NCI-H2081 treated with DMSO at 0.1 percent for 48 hours (cell line): ENCODE measurements at places on chromosomes 3 and 15.

DNA sequence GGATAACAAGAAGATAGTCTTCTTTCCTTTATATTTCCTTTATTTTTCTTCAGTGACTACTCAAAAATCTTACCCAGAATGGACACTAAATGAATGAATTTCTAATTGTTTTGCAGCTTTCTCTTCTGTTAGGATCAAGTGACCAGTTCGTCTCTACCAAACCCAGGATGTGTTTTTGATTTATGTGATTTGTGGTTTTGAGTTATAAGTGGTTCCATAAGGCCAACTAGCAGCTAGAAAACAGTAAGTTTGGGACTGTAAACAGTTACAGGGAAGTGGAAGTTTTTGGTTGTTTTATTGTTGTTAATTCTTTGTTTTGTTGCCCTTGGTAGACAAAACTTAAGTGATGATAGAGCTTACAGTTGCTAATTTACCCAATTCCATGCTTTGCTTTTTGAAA lies 456.5 kb downstream of the IL5RA start:
- DNase-seq = no peak

- no peak for DNase-seq
Measured at GRCh38 chr3:194632809-194633348, 340 bp downstream of the TMEM44 start.

DNA sequence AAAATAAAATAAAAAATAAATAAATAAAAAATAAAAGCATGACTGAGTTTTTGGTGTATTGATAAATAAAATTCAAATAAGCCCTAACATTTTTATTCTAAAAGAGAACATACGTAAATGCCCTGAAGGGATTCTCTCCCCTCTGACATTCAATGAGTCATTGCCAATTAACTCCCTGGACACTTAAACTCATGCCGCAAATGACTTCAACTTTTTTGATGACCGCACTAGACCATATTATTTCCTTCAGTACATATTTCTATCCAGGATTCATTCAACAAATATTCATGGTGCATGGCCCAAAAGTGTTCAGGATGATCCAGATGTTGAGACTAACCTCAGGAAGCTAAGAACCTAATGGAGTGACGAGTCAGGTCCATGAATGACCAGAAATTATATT lies 195.9 kb upstream of the LRRN1 start:
- no peak for DNase-seq

DNA sequence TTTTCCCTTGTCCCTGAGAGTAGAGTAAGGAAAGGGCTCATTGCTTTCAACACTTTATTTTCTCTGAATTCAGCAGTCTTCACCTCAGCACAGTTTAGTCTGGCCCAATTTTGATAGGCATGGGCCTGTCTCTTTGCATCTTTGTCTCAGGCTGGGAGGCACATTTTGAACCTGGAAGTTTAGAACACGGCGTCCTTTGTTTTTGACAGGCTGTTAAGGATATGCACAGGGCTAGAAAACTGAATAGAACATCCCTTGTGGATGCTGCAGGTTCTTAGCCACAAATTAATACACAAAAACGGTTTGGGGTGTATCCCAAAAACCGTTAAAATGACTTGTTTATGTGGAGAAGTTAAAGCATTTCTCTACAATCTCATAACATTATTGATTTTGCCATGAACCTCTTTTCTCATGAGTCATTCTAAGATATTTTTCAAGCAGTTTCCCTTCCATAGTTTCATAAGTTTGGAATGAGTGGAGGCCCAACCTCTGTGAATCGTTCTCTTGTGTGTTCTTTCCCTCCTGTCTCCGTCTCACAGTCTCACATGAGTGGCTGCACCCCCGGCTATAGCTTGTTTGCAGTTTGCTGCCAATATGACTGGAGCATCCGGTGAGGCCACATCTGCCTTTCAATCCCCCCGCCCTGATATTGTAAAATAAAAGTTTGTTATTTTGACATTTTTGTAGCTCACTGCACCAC lies 192.9 kb upstream of the EIF1B start:
- no peak for DNase-seq

DNA sequence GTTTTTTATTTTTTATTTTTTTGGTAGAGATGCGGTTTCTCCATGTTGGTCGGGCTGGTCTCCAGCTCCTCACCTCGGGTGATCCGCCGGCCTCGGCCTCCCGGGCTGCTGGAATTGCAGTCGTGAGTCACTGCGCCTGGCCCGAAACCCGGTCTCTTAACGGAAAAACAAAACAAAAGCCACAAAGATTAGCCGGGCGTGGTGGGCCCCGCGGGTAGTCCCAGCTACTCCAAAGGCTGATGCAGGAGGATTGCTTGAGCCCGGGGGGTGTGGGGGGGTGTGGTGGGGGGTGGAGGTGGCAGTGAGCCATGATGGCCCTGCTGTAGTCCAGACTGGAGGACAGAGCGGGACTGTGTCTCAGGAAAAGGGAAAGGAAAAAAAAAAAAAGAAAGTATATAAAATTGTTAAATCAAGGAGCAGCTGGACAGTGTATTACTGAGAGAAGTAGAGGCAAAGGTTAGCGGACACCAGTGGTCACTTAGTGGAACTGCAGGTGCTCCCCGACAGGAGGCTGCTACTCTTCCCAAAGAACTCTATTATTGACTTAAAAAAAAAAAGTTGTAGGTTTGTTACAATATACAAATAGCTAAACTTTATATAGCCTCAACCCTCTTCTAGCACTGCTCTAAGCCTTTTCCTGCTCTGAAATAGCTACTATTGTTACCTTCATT lies 30.3 kb upstream of the TUBGCP5 start:
- DNase-seq = no peak

DNA sequence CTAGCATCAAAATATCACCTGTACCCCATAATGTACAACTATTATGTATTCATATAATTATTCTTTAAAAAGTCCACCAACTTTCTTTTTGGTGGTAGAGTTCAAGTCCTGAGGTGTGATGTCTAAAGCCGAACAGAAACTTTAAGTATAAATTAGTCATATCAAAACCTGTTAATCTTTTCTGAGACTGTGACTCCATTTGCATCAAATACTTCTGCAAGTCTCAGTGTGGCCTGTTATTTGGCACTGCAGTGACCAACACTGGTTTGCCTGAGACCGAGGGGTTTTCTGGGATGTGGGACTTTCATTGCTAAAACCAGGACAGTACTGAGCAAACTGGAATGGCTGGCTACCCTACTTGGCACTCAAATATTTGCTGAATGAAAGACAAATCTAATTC lies 7.3 kb downstream of the NGLY1 start:
- no peak for DNase-seq

- DNase-seq = no peak
Measured at GRCh38 chr15:73504885-73505284, 61.9 kb downstream of the REC114 start.

DNA sequence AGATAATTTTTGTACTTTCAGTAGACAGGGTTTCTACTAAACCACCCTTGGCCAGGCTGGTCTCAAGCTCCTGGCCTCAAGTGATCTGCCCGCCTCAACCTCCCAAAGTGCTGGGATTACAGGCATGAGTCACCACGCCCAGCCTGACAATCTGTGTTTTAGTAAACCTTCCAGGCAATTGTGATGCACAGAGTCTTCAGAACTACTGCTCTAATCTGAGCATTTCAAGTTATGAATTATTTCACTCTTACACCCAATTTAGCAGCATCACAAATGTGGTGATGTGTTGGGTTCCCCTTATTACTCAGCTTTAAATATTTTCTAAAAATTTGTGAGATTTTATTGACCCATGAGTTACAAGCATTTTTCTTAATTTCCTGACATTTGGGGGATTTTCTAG lies 94.4 kb downstream of the ULK4 start:
- DNase-seq = no peak

- no peak for DNase-seq
Measured at GRCh38 chr15:38696790-38697495, 132.3 kb upstream of the RASGRP1 start.

DNA sequence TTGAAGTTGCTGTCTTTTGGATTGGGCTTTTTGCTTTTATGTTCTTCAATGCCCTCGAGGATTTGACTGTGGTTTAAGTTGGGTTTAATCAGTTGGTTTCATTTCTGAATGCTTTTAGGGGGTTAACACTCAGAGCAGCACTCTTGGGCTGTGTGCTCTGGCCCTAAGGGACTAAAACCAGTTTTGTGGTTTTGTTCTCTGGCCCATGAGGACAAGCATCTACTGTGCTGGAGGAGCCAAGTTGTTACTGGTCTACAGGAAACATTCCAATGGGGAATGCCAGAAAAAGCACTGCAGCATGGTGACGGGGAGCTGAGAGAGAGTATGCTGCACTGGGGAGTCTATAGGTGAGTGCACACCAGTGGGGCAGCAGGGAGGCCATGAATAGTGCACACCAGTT lies 596.9 kb downstream of the ZBBX start:
- DNase-seq = no peak

- DNase-seq = no peak
Measured at GRCh38 chr3:102030661-102031060, 181.3 kb downstream of the NFKBIZ start.

GRCh38 chr15:76198456-76199105 lies 112.7 kb downstream of the ETFA start:
- DNase-seq = no peak

- no peak for DNase-seq
Measured at GRCh38 chr3:112357930-112358780, 25.2 kb downstream of the CD200 start.

- DNase-seq = no peak
Measured at GRCh38 chr3:192850451-192850981, 67.1 kb downstream of the MB21D2 start.

GRCh38 chr15:47203993-47204392 lies 513.3 kb upstream of the SEMA6D start:
- DNase-seq = no peak

DNA sequence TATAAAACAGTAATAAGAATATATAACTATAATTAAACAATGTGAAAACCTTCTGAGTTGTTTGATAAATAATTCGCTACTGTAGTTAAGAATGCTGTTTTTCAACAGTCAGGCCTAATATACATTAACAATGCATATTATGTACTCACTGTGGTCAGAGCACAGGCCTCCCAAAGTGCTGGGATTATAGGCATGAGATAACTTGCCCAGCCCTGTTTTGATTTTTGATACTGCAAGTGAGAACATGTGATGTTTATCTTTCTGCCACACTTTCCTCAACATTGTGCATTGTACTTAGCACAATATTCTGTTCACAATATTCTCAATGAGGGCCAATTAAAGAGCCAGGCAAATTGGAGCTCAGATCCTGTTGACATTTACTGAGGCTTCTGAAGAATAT lies 274.5 kb upstream of the RARB start:
- DNase-seq = no peak

- no peak for DNase-seq
Measured at GRCh38 chr3:139894643-139894989, 40.4 kb upstream of the CLSTN2 start.

DNA sequence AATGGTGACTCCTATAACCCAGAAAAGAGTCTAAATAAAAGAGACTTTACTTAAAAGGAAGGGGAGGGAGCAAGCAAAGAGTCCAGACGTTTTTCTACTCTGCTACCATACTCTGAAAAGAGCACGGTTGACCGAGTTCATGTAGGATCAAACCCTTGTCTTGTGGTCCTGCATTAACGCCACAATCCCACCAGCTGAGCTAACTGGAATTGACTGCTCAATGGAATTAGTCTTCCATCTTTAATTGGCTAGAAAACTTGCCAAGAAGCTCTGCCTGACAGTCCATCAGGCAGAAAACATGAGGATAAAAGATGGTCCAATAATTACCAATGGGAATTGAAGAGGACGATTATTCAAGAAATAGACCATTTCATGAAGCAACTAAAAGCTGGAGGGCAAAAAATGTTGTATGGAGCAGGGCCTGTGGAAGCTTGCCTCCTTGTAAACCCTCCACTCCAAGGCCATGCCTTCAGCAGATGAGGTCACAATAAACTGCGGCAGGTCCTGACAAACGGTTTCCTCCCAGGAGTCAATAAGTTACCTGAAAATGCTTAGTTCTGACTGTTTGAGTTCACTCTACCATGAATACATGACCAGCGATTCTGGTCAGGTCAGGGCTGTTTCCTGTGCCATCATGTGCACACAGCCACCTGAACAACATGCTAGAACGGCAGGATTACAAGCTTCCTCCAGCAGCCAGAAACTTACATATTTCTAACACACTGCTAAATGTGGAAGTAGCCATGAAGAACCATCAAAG lies 35.6 kb upstream of the ARHGEF3 start:
- DNase-seq = no peak

DNA sequence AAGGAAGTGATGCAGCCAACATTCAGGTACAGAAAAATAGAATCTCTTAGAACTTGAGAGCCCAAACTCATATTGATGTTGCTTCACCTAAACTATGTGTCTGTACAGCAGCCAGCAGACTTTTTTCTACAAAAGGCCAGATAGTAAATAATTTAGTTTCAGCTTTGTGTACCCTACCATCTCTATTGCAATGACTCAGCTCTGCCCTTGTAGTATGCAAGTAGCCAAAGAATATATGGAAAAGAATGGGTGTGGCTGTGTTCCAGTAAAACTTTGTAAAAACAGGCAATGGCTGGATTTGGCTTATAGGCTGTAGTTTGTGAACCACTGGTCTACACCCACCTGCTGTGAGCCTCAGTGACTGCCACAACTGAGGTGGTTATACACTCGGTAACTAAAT lies 392.5 kb upstream of the RARB start:
- no peak for DNase-seq
